Occipital lobe (tissue), 3 donors: ENCODE measurements at places on chromosomes 7 and 10.

GRCh38 chr7:5630670-5631069 is 150.8 kb downstream of the RNF216 start:
- DNase-seq = no peak

DNA sequence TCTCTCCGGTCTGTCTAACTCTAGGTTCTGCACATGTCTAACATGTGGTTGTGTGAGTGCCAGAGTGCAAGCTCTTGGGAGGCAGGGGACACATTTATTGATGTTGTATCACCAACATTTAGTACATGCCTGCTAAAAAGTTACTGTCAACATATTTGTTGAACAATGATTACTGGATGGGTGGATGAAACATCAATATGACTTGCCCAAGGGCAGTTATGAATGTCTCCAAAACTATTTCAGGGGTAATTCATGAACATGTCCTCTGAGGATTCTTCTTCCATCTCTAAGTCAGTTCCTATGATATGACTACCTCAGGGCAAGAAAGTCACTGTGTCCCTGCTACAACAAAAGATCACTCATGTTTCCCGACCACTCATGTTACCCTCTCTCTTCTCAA is 91.3 kb upstream of the STEAP1B start:
- DNase-seq = no peak

- peak; percentile 90 for DNase-seq
These were observed 98.4 kb downstream of the PIP4K2A start for GRCh38 chr10:22615819-22616499.

DNA sequence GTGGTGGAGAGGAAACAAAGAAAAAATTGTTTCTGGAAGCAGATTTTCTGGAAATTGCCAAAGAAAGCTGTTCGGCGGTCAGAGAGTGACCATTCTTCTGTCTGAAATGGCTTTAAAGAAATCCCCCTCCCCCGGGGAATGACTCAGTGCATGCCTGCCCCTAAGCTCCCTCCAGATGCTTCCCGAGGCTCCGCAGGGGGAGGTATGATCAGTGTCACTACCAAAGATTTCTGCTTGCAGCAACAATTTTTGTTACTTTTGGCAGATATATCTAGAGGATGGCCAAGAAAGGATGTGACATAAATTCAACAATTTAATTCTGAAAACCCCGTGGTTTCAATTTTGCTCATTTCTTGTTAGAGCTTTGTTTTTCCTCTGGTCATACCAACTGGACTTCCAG is 163.9 kb downstream of the JCAD start:
- DNase-seq = no peak

DNA sequence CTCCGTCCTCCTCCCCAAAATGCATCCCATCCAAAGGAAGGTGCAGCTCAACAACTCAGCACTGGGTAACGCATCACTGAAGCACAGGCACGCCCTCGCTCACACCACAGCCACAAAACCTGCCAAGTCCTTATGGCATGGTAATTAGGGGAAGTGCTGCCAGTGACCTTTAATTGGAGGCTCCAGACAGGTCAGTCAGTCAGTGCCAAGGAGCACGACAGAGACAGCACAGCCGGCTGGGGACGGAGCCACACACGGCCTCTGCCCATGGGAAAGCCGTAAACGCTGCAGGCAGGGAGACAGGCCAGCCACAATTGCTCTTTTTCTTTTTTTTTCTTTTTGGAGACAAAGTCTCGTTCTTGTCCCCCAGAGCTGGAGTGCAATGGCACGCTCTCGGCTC is 146.5 kb downstream of the MAD1L1 start:
- no peak for DNase-seq

- DNase-seq = no peak
These were observed 180.5 kb upstream of the ASAH2 start for GRCh38 chr10:50431791-50432190.

- no peak for DNase-seq
These were observed 74.1 kb downstream of the ADD3 start for GRCh38 chr10:110081911-110082310.

- no peak for DNase-seq
These were observed 40.2 kb downstream of the CXCL12 start for GRCh38 chr10:44344727-44345126.

DNA sequence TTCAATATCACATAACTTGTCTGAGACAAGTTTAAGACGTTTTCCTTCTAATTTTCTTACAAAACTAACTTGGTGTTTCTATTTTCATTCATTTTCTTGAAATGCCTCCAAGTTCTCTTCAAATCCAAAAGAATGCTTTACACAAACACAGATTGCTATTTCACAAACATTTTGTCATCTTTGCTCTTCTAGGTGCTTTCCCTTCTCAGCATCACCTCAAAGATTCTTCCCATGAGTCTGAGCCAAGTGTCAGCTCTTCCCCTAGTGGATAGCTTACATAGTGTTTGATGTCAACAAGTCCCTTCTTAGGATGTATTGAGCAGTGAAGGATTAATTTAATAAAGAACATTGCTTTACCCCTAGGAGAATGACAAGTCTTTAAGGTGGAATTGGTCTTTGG is 38.1 kb upstream of the SEMA3A start:
- no peak for DNase-seq
